ENCODE measurements at places on chromosomes 6 and 20. TPM values are rescaled to one million over a fixed set of nuclear protein-coding genes. Genes with fewer than 3 reads are reported as not detected.
A peak's percentile ranks its signal among the peaks of the same experiment; 100 is the strongest.

DNA sequence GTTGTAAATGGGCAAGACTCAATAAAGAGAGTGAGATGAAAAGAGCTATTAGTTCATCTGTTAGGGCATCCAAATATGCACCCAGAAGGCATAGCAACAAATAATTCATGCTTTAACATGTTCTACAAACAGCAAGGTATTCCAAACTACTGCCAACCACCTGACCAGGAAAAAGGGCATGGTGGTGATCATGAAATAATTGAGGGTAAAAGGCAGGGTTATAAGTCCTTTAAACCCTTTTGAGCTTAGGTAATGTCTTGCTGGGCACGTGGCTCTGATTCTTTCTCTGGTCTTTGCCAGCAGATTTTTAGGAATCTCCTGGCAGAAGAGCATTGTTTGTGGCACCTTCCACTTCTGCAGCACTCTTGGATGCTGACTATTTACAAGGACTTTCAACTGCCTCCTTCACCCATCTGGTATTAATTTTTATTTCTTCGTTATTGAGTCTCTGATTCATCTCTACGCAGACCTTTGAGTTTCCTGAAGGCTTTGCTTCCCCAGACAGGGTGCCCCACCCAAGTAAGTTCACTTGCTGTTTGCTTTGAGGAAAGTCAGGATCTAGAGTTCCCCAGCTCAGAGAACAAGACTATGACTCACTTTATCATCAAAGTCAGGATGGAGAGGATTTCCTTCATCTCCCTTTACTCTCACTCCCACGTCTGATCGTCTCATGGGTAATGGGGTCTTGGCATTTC, 83.4 kb upstream of the NEDD9 start:
- peak overlapping the region; percentile 77 for H3K27ac ChIP-seq
- no peak for DNase-seq
- H3K4me3 ChIP-seq, result no peak overlapping the region
- peaks cover 7% of the 10 kb centered on the region for H3K4me1 ChIP-seq
- no peaks in the 10 kb centered on the region for H3K36me3 ChIP-seq

- H3K27ac ChIP-seq, result no peak overlapping the region
- no peaks in the 10 kb centered on the region for H3K36me3 ChIP-seq
- no peaks in the 10 kb centered on the region for H3K27me3 ChIP-seq
- H3K4me3 ChIP-seq, result no peak overlapping the region
- no peak for DNase-seq
These were observed 57.4 kb upstream of the DDR1 start for GRCh38 chr6:30826961-30827342.

DNA sequence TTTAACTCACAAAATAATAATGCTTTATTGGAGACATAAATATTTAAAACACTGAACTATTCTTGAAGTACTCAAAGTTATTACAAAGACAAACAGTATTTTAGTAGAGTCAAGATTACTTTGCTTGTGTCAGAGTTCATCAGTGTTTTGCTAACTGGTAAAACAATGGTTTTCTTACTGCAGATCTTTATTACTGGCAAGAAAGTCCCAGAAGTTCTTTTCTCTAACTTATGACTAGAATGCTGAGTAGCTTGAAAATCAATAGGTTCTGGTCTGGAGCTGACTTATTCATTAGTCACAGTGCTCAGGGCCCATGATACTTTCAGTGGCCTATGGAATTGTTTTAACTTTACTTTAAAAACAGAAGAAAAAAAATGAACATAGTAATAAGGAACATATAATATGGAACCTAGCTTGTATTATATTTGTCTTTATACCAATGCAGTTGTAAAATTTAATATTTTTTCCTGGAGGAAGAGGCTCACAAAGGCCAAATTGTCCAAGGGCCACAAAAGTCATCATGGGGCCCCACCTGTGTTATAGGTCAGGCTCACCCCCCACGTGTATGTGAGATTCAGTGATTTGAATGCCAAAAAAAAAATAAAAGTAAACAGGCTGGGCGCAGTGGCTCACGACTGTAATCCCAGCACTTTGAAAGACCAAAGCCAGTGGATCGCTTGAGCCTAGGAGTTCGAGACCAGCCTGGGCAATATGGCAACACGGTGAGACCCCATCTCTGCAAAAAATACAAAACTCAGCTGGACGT, 53.3 kb downstream of the PLEKHG1 start:
- no peaks in the 10 kb centered on the region for H3K27me3 ChIP-seq
- no peaks in the 10 kb centered on the region for H3K36me3 ChIP-seq
- no peak for DNase-seq
- no peaks in the 10 kb centered on the region for H3K4me1 ChIP-seq

DNA sequence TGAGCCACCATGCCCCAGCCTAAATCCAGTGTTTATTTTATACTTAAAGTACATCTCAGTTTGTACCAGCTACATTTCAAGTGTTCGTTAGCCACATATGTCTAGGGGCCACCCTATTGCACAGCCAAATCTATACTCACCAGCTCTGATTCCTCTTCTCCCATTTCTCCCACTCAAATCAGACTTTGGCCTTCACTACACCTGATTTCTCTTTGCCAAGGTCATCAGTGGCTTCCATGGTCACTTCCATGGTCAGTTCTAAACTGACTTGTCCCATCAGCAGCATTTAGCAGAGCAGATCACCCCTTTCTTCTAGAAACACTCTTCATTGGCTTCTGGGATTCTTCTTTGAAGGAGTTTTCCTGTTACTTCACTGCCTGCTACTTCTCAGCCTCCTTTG, 14.1 kb downstream of the GHRH start:
- H3K36me3 ChIP-seq, result peaks cover 3% of the 10 kb centered on the region
- peaks cover 10% of the 10 kb centered on the region for H3K4me1 ChIP-seq
- no peaks in the 10 kb centered on the region for H3K27me3 ChIP-seq
- no peak overlapping the region for H3K27ac ChIP-seq

DNA sequence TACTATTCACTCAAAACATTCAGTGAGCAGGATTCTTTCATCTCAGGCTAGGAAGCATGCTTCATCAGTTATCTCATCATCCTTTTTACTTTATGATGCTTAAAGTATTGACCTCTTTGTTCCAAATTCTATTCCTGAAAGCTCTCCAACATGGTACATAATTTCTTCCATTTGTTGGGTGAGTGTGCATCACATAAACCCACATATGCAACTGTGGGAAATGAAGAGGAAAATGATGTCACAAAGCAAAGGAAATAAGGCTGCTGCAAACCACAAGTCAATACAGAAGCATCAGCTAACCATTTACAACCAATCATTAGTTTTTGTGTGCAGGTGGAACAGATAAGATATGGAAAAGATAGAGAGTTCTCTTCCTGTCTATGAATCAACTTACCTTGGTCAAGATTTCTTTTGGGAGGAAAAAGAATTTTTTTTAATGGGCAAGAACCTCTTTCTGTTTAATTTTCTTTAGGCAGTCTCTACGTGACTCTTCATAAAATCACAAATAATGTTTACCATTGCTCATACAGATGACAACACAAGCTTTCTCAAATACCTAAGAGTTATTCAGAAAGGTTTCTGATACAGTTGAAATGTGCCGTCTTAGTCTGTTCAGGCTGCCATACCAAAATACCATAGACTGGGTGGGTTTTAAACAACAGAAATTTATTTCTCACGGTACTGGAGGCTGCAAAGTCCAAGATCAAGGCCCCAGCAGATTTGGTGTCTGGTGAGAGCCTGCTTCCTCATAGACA, 259.9 kb downstream of the ADGRG6 start:
- no peak overlapping the region for H3K27ac ChIP-seq
- H3K36me3 ChIP-seq, result no peaks in the 10 kb centered on the region
- H3K4me1 ChIP-seq, result no peaks in the 10 kb centered on the region
- H3K27me3 ChIP-seq, result no peaks in the 10 kb centered on the region
- no peak for DNase-seq
- no peak overlapping the region for H3K4me3 ChIP-seq

DNA sequence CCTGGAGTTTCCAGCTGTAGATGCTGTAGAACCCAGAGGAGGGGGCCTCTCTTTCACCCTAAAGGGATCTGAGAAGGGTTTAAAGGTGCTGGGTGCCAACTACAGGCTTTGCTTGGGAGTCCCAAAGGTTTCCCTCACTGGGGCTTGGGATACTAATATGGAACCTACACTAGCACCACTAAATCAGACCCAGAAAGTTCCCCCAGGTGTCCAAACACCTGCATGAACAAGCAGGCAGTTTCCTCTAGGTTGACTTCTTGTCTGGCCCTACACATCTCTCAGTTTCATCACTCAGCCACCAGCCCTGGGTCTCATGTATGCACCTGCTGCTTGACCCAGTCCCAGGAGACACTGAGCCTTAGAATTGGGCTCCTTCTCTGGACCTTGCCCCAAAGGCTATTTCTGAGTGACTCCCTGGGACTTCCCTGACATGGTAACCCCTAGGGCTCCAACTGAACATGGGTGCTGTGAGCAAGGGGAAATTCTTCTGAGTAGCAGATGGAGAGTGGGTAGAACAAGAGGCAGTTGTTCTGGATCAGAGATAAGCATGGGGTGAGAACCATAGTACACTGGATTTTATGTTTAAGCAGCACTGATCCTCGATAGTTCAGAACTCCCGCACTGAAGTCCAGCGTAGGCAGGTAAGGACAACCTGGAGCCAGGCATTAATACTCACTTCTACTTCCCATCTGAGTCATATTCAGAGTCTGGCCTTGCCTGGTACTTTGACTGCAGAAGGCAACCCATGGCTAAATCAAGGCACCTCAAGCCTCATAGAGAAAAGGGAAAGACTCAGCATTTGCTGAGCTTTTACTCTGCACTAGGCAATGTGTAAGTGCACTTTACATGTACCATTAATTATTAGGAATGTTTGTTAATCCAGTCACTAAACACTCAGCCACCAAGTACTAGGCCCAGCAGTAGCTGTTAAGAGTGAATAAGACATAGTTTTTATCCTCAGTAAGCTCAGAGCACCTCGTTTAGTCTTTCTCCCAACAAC, 16.8 kb downstream of the BCL2L1 start:
- H3K36me3 ChIP-seq, result peaks cover 15% of the 10 kb centered on the region
- peaks cover 62% of the 10 kb centered on the region for H3K4me1 ChIP-seq
- no peak for DNase-seq
- H3K4me3 ChIP-seq, result no peak overlapping the region

- H3K4me1 ChIP-seq, result no peaks in the 10 kb centered on the region
- H3K36me3 ChIP-seq, result no peaks in the 10 kb centered on the region
- no peaks in the 10 kb centered on the region for H3K27me3 ChIP-seq
These were observed 97.5 kb downstream of the PFDN4 start for GRCh38 chr20:54305421-54305820.

PTK6 gene
- not detected for total RNA-seq

KHDC1 gene
- 0.81 TPM for total RNA-seq

GGTLC1 gene
- not detected for total RNA-seq
